Stimulated activated CD4-positive, alpha-beta T cell treated with anti-CD3 and anti-CD28 coated beads, Interleukin-2, amount 100 ng/mL, for 24 hours (primary cell): ENCODE measurements at places on chromosomes 1 and 21.

DNA sequence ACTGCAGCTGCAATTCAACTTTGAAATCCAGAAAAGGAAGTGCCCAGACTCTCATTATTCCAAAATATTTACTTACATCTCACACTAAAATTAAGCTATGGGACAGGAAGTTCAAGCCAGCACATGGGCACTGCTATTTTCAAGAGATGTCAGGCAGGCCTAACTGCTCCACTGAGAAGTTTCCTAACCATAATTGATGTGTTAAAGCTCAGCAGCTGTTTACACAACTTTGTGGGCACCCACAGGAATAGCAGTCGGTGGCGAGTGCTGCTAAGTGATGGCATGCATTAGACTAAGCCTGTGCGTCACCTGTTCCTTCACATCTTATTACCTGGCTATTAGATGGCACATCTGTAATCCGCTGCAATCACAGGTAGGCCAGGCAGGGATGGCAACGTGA, 303.3 kb upstream of the DAB1 start:
- DNase-seq: no peak

DNA sequence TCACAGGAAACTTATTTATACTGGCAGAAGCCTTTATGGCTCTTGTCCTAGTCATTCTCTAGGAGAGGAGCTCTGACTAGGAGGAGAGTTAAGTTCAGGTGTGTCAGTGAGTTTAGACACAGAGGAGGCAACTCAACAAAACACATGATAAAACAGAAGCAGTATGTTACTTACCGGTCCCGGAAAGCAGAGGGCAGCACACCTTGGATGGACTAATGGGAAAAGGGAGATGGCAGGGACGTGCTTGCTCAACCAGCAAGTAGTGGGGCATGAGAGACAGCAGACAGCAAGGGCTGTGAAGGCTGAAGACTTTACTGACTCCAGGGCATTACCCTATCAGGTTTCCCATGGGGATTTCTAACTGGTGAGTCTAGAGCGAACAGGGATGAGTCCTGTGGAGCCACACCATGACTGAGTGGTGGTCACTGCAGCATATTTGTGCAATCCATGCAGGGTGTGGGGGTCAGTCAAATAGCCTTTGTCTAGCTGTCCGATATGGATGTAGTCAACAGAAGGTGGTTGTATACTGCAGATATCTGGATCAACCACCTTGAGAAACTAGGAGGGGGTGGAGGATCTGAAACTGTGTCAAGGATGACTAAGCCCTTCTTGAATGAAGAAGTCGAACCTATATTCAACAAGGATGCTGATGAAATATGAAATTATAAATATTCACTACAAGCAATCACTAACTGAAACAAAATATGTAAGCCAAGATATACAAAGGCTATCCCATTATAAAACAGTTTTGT, 596.3 kb upstream of the CHRM3 start:
- no peak for DNase-seq

GRCh38 chr1:17080880-17081279, 27.0 kb upstream of the SDHB start:
- no peak for DNase-seq

DNA sequence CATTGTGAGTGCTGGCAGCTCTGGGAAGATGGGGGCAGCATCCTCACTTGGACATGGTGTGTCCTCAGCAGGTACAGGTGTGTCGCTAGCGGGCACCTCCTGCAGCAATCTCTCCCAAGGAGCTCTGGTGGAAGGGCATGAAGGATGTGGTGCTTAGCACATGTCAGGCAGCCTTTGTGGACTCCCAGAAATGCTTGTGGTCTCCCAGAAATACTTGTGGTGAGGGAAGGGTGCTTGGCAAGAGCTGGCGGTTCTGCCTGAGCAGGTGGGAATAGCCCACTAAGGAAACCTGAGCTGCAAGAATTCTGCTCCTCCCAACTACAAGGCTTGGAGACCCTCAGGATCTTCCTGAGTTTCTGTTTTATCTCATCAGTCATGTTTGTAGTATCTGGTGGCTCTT, 371.6 kb downstream of the PRDM2 start:
- DNase-seq: no peak

- no peak for DNase-seq
These were observed 34.0 kb upstream of the GADD45A start for GRCh38 chr1:67651031-67651430.

- no peak for DNase-seq
These were observed 73.2 kb upstream of the DNAJC6 start for GRCh38 chr1:65235867-65236805.

- no peak for DNase-seq
These were observed 133.4 kb upstream of the LYPLAL1 start for GRCh38 chr1:219040291-219040690.

DNA sequence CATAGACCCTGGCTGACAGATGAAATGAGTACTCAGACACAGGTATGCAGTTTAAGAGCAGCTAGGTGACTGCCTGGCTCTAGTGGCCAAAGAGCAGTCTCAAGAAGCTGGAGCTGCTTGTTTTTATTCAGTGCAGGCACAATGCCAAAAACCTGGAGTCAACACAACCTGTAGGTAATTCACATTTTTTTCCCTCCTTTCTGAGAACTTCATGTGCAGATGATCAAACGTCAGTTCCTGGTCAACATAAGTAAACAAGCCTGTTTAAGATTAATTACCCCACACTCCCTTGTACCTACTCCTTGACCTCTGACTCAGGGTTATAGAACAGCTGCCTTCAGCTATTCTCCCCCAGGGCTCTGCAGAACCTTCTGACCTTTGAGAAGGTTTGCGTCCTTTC, 17.3 kb upstream of the ACADM start:
- no peak for DNase-seq

DNA sequence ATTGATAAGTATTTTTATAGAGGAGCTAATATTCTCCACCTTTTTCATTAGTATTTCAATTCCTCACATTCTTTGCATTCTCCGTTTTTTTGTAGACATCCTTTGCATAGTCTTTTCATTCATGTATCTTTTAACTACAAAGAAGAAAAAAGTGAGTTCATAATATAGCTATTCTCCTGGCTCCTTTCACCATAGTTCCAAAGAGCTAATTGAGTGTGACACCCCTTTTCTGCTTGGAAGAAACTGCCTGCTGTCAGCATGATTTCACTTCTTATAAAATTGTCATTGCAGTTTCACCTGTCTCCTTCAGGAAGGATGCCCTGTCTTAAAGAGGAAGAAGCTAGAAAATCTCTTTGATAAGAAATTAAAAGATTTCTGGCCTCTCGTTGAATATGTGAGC, 991.1 kb downstream of the KCNT2 start:
- DNase-seq: no peak
